ENCODE measurements at places on chromosomes 16 and 17.

DNA sequence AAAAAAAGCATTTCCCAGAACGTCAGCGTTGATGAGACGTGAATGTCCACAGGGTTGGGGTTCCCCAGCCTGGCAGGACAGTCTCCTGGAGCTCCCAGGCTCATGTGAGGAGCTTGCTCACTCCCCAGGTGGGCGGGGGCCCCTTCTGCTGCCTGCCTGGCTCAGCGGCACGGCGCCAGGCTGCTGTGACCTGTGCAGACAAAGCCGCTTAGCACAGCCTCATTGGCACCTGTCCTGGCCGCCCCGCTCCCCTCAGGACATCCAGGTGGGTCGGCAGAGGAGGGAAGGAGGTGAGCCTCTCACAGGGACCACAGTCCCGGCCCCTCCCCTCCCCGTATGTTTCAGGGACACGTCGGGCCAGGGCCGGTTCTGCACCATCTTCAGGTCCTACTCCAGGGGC, 12.9 kb upstream of the WFIKKN1 start:
- no peak for ATAC-seq

- no peak for ATAC-seq
These were observed 25.3 kb downstream of the VWA3A start for GRCh38 chr16:22117609-22118008.

DNA sequence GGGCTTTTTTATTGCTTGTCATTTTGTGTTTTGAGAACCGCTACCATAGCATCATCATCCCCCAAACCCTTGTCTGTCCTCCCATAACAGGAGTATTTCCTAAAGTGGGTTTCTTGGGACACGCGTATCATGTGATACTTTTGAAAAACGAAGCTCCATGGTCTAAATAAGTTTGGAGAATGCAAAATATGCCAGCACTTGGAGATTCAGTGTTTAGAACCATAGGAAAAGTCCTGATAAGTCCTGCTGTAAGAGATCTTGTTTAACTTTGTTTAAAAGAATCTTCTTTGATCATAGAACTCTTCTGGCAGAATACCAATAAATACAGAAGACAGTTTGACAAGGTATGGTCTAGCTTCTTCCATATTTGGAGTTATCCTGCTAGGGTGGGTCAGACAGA, 59.3 kb downstream of the NKD1 start:
- no peak for ATAC-seq

GRCh38 chr16:61371388-61371787, 664.9 kb downstream of the CDH8 start:
- no peak for ATAC-seq

GRCh38 chr16:85338638-85338982, 226.3 kb upstream of the CIBAR2 start:
- no peak for ATAC-seq

- no peak for ATAC-seq
These were observed 121.9 kb upstream of the HS3ST2 start for GRCh38 chr16:22692034-22692433.

DNA sequence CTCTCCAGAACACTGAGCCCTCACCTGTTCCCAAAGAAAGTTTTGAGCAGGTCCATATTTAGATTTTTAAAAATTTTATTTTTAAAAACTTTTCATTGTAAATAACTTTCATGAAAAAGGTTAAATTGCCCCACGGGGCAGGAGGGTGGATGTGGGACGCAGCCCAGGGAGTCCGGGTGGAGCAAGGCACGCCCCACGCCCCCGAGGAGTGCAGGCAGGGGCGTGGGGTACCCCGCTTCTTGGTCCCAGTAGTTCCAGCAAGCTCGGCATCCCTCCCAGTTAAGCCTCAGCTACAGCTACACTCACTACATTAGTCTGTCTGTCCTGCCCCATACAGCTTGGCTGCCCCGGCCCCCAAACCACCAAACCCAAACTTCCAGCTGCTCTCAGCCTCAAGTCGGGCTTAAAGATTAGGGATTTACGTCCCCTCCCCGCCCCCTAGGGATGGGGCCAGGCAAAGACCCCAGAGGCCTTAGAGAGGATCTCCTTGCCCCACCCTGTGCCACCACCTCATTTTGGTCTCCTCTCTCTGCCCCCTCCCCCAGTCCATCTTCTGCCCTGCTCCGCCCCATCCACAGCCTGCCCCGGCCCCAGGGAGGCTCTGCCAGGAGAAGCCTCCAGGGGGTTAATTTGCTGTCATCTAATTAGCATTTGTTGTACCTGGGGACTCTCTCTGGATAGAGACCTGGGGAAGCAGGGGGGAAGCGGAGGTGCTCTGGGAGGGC, 4.6 kb downstream of the FOXJ1 start:
- no peak for ATAC-seq

Data from SK-N-SH treated with all-trans-retinoic acid at 6 μM for 48 hours (cell line).